ENCODE measurements at places on chromosomes 7 and 10. TPM values are rescaled to one million over a fixed set of nuclear protein-coding genes. Genes with fewer than 3 reads are reported as not detected.

The PCGF5 gene
- total RNA-seq: 47.6 TPM

The CDK13 gene
- total RNA-seq: 53.2 TPM

The NEUROD6 gene
- not detected for total RNA-seq

- no peak for DNase-seq
Observed at GRCh38 chr7:71637578-71637977, 505.6 kb downstream of the GALNT17 start.

GRCh38 chr10:76788452-76788811 is 849.2 kb downstream of the KCNMA1 start:
- no peak for DNase-seq

DNA sequence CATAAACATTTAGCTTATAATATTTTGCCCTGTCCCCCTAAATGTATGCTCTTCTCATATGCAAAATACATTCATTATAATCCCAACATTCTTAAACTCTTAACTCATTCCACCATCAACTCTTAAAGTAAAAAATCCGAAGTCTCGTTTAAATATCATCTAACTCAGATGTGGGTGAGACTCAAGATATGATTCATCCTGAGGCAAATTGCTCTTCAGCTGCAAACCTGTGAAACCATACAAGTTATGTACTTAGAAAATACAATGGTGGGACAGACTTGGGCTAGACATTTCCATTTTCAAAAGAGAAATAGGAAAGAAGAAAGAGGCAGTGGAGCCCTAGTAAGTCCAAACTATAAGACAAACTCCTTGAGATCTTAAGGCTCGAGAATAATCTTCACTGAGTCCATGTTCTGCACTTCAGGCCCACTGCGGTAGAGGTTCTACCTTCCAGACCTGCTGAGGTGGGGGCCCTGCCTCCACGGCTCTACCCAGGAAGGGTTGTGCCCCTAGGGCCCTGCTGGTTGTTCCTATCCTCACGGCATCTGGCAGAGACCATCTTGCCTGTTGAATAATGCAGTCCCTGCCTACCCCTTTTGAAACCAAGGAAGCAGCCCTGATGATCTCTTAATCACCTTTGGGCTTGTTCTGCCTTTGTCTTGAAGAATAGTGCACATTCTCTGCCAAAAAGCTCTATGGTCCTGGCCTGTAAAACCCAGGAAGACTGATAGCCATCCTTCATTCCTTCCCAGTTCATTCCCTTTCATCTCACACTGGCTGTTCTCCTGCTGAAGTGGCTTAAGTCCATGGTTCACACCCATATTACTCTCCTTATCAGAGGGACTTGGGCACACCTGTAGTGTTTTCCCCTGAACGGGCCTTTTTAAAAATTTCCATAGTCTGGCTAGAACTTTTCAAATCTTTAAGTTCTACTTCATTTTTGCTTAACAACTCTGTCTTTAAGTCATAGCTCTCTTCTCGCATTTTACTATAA is 37.3 kb downstream of the INPP5F start:
- no peak for DNase-seq

- DNase-seq: no peak
Observed at GRCh38 chr7:40586197-40586596, 451.4 kb downstream of the SUGCT start.

DNA sequence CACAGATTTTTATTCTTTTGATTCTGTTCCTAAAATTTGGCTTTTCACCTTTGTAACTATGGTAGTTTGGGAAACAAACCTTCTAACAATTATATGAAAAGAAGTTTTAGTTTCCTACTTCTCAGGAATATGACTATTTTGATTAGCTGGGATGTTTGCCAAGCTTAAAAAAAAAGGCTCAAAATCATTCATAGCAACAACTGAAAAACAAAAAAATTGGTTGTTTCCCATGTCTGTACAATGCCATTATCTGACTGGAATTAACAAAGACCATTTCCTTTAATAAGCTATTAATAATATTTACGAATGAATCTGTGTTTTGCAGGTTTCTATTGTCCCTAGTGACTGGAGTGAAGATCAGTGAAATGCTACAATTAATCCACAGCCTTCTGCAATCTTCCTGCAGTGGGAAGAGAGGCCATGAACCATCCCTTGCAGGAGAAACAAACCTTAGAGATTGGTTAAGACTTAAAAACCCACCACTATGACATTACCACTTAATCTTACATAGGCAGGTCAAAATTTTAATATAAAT is 4.2 kb downstream of the PURB start:
- no peak for DNase-seq

DNA sequence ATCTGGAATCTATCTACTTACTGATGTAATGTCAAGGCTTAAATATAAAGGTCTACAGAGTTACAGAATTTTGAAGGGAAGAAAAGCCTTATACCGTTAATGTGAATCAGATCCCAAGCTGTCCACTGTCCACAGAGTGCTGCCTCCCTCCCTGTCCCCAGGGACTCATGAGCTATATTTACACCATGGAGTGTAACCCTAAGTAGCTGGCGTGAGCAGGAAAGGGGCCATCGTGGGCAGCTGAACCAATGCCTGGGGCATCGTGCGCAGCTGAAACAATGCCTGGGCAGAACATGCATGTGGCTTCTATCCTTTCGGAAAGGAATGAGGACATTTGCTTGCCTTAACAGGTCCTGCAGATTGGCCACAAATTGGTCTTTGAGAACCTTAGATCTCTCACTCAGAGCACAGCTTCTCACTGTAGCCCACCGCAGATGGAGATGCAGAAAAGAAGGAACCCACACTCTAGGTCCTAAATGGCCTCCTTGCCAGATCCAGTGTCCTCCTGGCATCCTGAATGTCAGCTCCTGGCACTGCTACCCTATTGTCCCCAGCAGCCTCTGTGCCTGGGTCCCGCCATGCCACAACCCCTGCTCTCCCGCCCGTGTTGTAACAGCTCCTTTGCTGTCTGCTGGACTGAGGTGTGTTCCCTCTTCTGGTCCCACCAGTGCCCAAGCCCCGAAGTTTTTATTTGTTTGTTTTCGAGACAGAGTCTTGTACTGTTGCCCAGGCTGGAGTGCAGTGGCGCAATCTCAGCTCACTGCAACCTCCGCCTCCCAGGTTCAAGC is 30.3 kb downstream of the CCDC3 start:
- DNase-seq: no peak

DNA sequence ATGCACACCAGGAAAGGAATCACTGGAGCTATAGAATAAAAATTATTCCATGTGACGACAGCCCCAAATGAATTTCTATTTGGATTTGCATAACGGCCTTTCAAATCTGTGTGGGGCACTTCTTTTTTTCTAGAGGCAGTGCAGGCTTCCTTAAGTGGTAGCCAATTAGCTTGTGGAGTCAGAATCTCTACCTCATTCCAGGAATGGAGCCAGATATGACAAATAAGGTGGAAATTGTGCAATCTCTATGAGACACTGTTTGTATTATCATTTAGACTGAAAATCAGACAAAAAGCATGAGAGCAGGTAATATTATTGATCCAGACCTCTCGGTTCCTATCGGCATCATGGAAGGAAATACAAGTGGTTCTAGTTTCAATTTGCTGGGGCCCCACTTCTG is 78.7 kb downstream of the BEND7 start:
- DNase-seq: no peak

- no peak for DNase-seq
Observed at GRCh38 chr7:141511316-141511675, 39.9 kb upstream of the AGK start.

- DNase-seq: no peak
Observed at GRCh38 chr10:25555865-25556264, 378.2 kb upstream of the MYO3A start.
